Activated gamma-delta T cell treated with anti-CD3 and anti-CD28 coated beads, Interleukin-2, amount 50 U/mL, for 16 hours (primary cell): ENCODE measurements at places on chromosomes 7 and 10.

DNA sequence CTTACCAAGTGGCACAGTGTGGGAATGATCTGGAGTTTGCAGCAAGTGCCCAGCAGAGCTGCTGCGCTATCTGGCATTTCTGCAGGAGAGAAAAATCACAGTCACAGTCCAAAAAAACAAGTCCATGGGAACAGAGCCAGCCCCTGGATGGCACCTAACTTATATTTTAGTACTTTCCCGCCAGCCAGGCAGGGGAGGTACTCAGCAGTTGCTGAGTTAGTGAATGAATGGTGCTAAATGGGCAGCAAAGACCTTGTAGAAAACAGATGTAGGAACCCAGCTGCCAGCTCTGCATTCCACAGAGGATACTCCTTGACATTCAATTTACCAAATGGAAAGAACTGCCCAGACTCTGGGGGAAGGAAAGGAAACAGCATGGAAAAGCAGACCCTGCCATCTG, 54.5 kb downstream of the GSDME start:
- no peak for DNase-seq

DNA sequence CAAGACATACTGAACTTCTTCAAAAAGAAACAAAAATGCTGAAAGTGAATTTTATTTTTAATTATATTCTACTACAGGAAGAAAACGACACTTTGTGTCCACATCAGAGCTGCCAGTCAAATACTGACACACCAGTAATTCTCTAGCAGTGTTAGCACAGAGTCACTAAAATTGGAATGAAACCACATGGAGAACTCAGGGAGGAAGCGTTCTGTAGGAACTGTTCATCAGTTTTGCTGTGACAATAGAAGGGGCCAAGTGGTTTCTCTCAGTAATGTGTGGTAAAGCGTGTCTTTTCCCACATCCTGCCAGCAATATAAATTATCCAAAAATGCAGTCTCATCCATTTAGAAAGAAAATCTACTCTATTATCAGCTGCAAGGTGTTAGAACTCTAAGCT, 683.3 kb downstream of the GRM8 start:
- no peak for DNase-seq

DNA sequence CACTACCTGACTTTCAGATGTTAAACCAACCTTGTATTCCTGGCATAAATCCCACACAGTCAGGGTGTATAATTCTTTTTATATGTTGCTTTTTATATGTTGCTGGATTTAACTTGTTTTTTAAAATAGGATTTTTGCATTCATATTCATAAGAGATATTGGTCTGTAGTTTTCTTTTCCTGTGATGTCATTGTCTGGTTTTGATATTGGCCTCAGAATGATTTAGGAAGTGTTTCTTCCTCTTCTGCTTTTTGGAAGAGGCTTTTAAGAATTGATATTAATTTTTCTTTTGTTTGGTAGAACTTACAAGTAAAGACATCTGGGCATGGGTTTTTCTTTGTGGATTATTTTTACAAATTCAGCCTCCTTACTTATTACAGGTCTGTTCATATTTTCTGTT, 93.1 kb downstream of the CARD11 start:
- DNase-seq, result no peak

- no peak for DNase-seq
Observed at GRCh38 chr7:35971133-35971891, 170.5 kb downstream of the SEPTIN7 start.

DNA sequence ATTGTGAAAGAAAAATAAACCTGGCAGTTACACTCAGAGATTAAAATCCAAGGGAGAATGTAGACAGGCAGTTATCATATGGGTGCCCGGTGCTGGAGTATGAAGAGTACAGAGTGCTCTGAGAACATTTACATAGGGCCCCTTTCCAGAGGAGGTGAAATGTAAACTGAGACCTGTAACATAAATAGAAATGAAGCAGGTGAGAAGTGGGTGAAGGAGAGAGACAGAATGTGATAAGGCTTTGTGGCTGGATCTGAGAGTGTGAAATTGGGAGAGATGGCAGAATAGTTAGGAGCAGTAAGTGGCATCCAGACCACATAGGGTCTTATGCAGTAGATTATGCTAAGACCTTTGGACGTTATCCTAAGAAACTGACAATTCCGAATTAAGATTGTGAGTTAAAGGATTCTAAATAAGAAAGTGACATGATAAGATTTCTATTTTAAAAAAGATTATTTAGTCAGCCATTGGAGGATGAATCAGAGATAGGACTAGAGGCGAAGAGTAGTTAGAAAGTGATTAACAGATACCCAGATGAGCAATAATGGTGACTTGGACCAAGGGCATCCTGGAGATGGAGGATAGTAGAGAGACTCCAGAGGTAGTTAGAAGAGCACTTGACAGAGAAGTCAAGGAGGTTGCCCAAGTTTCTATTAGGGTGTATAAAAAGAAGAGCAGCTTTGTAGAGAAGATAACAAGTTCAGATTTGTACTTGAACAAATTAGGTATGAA, 36.7 kb downstream of the DNAH11 start:
- DNase-seq, result no peak

DNA sequence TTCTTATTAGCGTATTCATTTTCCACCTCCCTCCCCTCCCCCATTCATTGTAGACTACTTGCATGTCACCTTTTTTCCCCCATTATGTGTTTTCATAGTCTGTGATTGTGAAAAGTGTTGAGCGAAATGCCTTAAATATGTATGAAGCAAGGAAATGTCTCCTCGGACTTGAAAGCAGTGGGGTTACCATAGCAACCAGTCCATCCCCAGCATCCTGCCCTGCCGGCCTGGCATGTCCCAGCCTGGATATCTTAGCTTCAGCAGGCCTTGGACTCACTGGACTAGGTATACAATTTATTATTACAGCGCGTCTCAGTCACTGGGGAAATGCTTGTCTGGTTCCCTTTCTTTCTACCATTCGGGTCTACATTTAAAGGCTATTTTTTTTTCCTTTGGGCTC, 283.6 kb downstream of the BICC1 start:
- no peak for DNase-seq
